ENCODE measurements at places on chromosomes 1 and 21.

- no peak for DNase-seq
Observed at GRCh38 chr1:32266921-32267591, 16.0 kb downstream of the LCK start.

DNA sequence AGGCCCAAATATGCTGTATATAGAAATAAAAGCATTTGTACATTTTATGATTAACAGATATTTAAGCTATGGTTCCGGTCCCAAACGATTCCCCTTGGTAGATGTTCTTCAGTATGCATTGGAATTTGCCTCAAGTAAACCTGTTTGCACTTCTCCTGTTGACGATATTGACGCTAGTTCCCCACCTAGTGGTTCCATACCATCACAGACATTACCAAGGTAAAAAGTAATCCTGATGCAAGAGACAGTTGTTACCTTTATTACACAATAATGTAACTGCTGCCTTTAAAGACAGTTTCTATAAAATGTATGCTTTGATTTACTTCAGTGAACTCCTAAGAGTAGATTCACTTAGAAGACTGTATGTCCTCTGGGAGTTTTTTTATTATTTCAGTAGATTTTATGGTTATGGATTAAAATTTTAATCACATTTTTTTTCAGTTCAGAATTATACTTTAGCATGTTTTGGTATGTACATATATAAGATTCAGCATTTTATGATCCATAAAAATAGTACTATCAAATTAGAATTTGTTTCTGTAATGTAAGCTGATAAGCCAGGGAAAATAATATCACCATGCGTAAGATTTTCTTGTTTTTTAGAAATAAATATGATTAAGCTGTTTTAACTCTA, 96.5 kb downstream of the USP25 start:
- no peak for DNase-seq

GRCh38 chr1:221626041-221626440, 115.8 kb downstream of the DUSP10 start:
- no peak for DNase-seq

GRCh38 chr1:164598719-164599118, 39.7 kb downstream of the PBX1 start:
- no peak for DNase-seq

DNA sequence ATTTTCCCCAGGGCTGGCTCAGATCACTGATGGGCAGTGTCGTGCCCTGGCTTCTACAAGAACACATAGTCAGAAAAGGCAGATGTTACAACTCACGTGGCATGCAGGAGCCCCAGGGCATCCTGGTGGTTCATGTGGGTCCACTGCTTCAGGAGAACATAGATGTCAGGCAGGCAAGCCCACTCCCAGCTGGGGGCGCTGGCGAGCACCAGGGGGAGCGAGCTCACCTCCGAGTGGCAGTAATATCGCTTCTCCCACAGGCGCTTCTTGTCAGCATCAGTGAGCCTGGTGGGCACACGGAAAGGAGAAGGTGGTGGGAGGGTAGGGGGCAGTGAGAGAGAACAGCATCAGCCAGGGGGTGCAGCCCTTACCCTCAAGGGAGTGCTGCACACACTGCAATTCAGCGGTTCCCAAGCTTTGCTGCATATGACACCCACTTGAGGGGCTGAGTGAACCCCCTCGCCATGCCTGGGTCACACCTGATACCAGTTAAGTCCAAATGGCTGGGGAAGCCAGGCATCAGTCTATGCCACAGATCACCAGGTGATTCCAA, 34.3 kb upstream of the PPP1R15B start:
- peak; percentile 18 for DNase-seq

GRCh38 chr1:202204065-202204464, 10.5 kb downstream of the LGR6 start:
- DNase-seq = no peak

DNA sequence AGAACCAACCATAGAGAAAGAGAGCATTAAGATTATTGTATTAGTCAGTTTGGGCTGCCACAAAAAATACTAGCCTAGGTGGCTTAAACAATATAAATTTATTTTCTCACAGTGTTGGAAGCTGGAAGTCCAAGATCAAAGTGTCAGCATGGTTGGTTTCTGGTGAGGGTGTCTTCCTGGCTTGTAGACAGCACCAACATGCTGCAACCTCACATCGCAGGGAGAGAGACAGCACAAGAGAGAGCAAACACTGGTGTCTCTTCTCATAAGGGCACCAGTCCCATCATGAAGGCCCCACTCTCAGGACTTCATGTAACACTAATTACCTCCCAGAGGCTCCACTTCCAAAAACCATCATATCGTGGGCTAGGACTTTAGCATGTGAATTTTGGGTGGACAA, 30.6 kb upstream of the HAO2 start:
- no peak for DNase-seq

- DNase-seq = no peak
Observed at GRCh38 chr1:51482881-51483280, 36.2 kb downstream of the EPS15 start.

DNA sequence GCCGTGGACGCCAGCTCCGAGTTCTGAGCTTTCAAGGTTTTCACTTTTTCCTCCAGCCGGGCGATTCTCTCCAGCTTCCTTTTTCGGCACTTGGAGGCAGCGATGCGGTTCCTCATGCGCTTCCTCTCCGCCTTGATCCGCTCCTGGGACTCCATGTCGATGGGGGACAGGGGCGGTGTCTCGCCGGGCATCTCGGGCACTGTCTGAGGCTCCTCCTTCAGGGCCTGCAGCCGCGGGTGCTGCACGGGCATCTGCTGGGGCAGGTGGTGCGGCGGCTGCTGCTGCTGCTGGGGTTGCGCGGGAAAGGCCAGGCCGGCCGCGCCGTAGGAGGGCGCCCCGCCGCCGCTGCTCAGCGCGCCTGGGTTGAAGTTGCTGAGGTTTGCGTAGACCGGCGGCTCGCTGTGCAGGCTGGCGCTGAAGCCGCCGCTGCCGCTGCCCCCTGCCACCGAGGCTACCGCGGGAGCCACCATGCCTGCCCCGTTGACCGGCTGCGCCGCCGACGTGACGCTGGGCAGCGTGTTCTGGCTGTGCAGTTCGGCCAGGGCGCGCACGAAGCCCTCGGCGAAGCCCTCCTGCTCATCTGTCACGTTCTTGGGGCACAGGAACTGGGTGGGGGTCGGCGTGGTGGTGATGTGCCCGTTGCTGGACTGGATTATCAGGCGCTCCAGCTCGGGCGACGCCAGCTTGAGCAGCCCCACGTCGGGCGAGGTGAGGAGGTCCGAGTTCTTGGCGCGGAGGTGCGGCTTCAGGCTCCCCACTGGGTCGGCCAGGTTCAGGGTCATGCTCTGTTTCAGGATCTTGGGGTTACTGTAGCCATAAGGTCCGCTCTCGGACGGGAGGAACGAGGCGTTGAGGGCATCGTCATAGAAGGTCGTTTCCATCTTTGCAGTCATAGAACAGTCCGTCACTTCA, 1.4 kb downstream of the JUN start:
- peak; percentile 20 for DNase-seq

GRCh38 chr1:71434240-71434639, 353.4 kb upstream of the ZRANB2 start:
- no peak for DNase-seq

DNA sequence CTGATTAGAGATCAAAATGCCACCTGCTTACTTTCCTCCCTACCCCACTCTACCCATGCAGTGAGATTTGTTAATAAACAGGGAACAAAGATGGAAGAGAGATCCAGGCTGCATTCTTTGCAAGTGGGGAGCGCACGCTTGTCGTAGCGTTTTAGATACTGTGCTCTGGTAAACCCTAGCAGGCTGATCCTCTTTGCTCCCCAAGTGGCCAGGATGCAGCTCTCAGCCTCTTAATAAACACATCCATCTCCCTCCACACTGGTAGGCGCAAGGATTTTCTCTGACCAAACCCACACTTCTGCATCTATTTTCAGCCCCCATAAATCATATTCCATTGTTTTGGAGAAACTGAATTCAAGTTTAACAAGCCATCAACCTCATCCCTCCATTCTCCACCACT, 2.9 kb downstream of the PGBD5 start:
- no peak for DNase-seq

- no peak for DNase-seq
Observed at GRCh38 chr1:156893048-156893953, at the start of gene PEAR1. Gene PEAR1 (plus strand): TSS chr1:156893718. CDS start chr1:156903927, 10,209 bp downstream.

DNA sequence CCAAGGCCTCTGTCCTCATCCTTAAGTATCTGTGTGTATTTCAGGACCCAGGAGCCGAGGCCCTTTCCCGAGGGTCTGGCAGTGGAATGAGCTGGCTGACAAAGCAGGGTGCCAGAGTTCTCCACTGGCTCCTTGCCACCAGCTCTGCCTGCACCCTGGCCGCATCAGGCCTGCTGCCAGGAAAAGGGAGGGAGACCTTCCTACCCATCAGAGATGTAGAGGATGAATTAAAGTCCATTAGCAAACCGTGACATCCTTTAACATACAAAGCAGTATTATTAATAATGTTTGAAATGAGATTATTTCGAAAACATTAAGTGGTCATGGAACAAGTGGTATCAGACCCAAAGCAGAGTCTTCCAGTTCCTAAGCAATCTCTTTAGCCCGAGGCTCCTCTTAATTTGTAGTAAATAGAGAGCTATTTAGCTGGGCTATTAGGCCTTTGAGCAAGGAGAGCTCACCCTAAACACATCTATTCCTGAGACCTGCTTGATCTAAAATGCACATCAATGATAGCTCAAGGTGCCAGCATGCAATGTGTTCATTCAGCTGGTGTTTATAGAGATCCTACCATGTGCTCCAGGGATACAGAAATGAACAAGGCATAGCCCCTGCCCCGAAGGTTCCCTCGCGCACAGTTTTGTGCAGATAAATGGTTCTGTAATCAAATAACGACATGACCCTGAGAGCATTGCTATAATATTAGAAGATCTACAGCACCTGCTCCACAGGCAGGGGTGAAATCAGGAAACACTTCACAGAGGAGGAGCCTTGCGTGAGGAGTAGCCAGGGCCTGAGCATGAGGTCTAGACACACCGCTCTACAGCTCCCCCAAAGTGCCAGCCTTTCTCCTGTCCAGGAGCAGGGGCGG, 44.0 kb downstream of the FAM163A start:
- DNase-seq = no peak

- DNase-seq = no peak
Observed at GRCh38 chr1:161930064-161930463, 93.6 kb downstream of the OLFML2B start.

DNA sequence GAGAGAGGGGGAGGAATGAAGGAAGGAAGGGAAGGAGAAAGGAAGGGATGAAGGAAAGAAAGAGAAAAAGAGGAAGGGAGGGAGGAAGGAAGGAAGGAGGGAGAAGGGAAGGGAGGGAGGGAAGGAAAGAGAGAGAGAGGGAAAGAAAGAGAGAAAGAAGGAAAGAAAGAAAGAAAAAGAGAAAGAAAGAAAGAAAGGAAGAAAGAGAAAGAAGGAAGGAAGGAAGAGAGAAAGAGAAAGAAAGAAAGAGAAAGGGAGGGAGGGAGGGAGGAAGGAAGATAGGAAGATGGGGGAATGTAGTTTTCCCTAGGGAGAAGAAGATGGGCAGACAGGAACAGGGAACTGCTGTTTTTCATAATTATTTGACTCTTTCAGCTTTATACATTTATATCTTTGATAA, 115.1 kb upstream of the CXADR start:
- no peak for DNase-seq

DNA sequence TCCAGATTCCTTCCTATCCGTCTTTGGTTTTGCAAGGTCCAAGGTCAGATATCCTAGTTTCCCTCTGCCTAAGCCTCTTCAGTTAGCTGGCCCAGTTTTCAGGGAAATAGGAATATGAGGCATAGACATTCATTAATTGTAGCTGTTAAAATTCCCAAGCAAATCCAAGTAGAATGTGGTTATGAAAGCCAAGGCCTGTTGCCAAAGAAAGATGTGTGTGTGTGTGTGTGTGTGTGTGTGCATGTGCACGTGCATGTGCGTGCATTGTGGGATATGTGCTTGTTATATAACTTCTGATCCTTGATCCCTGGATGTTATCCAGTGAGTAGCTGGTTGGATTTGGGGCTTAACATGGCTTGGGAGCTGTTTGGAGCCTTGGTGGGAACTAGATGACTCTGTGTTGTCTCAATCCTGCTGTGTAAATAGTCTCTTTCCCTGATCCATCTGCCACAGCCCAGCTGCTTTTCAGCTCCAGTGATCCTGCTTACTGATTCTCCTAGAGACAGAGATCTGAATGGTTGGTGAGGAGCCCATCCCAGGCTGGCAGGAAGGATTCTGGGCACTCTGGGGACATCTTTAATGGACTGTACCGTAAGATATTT, 70.6 kb upstream of the GCLM start:
- DNase-seq = no peak

DNA sequence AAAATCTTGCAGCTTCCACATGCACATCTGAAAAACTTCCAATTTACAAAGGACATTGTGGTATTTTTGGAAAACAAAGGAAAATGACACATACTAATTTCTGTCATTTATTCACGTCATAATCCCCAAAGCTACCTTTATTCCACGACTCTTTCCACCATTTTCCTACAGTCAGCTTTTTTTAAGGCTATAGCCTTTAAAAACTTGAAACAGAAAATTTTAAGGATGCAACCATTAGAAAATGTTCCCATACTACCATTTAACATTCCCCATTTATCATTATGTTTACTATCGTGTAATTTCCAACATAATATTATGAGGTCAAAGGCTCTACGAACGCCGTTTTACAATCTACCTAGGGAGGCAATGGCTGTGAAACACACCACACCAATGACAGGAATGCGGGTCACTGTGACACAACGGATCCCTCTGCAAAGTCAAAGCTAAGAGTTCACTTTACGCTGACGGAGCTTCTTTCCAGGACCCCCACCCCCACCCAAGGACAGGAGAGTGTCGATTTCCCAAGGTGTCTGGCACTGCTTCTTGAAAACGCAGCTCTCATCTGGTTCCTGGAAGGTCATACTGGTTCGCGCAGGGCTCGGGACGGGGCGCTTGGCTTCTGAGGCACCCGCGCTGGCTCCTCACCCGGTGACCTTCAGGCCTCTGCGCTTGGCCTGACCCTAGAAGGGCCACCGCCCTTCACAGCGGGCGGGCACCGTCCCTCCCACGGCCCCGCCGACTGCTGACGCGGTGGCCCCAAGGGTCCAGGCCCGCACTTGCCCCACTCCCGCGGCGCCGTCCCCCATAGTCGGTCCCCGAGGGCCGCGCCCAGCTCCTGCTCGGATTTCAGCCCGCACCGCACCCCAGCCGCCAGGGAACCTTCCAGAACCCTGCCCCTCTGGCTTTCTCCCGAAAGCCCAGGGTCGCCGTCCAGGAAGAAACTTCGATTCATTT, 50.5 kb upstream of the ATF3 start:
- no peak for DNase-seq

DNA sequence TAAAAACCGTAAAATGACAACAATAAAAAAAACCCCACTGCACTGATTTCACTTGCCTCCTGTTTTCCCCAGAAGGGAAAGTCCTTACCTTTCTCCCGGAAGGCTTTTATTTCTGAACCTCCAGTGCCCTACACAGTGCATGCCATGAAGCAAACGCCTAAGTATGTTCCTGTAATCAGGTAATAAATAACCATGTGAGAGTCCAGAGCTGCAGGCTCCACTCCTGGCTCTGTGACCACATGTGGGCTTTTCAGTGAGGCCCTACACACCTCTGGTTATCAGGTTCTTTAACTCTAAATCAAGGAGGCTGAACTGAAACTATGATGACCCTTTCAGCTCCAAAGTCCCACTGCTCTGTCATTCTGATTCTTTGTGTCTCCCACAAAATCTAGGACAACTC, 20.8 kb upstream of the NR5A2 start:
- DNase-seq = no peak

DNA sequence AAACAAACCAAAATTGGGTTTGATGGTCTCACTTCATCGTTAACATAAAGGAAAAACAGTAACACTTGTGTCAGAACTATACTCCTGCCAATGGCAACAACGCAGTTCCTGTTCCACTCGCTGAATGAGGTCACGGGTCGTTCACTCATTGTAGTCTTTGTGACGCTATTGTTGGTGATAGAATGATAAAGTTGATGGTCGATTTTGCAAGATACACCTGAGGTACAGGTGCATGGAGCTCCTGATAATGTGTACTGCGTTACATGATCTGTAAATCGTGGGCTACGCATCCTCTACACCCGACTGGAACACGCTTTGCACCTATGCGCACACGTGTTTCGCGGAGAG, 391 bp upstream of the CENPS start:
- no peak for DNase-seq
